AG04450 (cell line): ENCODE measurements at places on chromosomes 3 and 15. TPM values are rescaled to one million over a fixed set of nuclear protein-coding genes. Genes with fewer than 3 reads are reported as not detected.

BFSP2 gene
- not detected in 2 replicates for polyA plus RNA-seq

PEX5L gene
- 0.14 and 0.48 TPM in 2 replicates for polyA plus RNA-seq

LRRK1 gene
- polyA plus RNA-seq, result 5.6 and 6.4 TPM in 2 replicates

ZCWPW2 gene
- polyA plus RNA-seq, result 0.65 and 0.76 TPM in 2 replicates

SLTM gene
- 36.2 and 38.3 TPM in 2 replicates for polyA plus RNA-seq

TF gene
- polyA plus RNA-seq, result 0.07 and 0.15 TPM in 2 replicates
